ENCODE measurements at places on chromosomes 13 and 19.
A peak's percentile ranks its signal among the peaks of the same experiment; 100 is the strongest.

GRCh38 chr13:32041429-32041828, 9.9 kb downstream of the FRY start:
- DNase-seq, result no peak

- DNase-seq, result peak; percentile 9
Measured at GRCh38 chr13:76009267-76009890, 373.2 kb downstream of the LMO7 start.

DNA sequence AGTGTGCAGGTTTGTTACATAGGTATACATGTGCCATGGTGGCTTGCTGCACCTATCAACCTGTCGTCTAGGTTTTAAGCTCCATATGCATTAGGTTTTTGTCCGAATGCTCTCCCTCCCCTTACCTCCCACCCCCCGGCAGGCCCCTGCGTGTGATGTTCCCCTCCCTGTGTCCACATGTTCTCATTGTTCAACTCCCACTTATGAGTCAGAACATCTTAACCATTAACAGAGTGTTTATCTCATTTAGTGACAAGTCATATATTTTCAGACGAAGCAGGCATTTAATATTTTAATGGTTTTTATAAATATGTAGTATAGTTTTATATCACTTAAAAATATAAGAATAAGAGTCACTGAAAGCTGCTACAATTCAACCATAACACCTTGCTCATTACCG, 780.5 kb upstream of the ARGLU1 start:
- DNase-seq, result no peak

GRCh38 chr13:62014299-62014698, 598.6 kb upstream of the PCDH20 start:
- no peak for DNase-seq

- DNase-seq, result peak; percentile 93
Measured at GRCh38 chr13:42997381-42997780, 5.3 kb upstream of the EPSTI1 start.

DNA sequence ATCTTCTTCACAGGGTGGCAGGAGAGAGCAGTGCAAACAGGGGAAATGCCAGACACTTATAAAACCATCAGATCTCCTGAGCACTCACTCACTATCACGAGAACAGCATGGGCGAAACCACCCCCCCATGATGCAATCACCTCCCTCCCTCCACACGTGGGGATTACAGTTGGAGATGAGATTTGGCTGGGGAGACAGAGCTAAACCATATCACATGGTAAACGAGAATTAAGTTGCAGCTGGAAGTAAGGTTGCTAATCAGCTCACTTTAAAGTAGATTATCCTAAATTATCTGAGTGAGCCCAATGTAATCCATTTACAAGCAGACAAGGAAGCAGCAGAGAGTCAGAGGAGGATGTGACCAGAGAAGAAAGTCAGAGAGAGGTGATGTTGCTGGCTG, 102.2 kb upstream of the IPO5 start:
- no peak for DNase-seq

DNA sequence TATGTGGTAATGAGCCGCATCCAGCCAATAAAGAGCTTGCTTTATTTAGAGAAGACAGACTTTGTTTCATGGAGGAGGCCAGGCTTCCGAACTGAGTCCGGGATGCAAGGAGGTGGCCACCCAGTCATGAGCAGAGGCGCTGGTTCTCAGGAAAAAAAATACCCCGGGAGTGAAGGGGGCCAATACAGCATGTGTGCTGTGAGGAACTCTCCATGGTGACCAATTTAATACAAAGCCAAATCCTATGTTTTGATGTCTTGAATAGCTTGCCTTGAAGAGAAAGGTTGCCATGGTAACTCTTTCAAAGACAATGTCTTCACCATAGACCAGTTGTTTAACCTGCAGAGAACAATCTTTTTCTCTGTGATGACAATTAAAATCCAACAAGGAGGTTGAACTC, 43.4 kb upstream of the PDCD5 start:
- no peak for DNase-seq

- no peak for DNase-seq
Measured at GRCh38 chr19:23046743-23047142, 43.8 kb upstream of the ZNF728 start.

- no peak for DNase-seq
Measured at GRCh38 chr13:33025220-33025744, 9.1 kb downstream of the KL start.

DNA sequence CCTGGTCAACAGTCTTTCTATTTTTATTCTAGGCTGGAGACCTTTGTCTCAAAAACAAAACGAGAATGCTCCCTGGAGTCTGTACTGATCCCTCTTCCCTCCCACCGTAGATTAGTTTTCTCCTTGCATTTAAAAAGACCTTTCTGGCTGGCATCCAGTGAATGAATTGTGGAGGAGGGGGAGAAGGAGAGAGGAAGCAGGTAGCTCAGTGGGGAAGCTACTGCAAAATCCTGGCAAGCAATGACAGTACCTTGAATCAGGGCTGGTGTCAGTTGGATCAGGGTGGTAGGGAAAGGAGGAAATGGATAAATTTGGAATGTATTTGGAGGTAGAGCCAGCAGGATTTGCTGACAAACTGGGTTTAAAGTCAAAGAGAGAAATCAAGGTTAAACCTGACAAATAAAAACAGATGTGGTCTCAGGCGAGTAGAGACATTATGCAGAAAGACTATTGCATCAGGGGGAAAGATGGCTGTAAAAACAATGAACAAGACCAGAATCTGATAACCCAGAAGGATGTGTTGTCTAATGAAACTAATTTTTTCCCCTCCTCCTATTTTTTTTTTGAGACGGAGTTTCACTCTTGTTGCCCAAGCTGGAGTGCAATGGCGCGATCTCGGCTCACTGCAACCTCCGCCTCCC, 3.5 kb upstream of the CYP2S1 start:
- no peak for DNase-seq

DNA sequence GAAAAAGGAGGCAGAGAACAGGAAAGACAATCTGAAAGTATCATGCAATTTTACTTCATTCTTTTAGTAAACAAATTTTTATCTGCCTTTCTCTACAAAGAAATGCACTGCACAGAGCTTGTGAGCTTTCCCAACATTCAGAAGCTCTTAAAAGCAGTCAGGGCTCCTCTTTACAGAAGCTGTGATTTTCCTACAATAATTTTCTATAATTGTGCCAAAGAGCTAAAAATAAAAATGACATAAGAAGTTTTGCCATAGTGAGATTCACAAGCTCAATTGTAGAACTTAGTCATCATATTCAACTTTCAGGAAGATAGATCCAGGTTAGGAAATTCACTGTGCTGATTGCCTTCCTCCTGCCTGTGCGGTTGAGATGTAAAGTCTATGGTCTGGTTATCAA, 341.4 kb downstream of the PCDH9 start:
- DNase-seq, result no peak

DNA sequence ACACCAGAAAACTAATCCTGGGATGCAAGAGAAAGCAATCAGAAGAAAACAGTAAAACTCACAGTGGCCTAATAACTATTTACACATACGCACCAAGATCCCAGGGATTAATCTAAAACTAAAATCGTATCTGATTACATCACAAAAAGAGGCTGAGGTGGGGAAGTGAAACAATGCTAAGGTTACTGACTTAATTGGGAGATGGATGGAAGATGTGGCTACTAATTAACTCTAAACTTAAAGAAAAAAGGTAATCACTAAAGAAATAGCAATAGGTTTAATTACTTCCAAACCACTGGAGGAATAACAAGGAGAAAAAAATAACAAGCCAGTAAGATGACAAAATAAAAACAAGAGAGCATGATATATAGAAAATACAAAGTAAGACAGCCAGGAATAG, 50.4 kb downstream of the NUFIP1 start:
- DNase-seq, result no peak

- no peak for DNase-seq
Measured at GRCh38 chr19:10729411-10729810, 11.5 kb downstream of the DNM2 start.

- peak; percentile 12 for DNase-seq
Measured at GRCh38 chr19:17739121-17739875, 12.0 kb upstream of the FCHO1 start.

GRCh38 chr13:23467048-23467931, 33.8 kb upstream of the SACS start:
- peak; percentile 68 for DNase-seq

GRCh38 chr13:22079961-22080360, 409.1 kb downstream of the FGF9 start:
- no peak for DNase-seq

GRCh38 chr13:34513526-34513925, 428.5 kb upstream of the NBEA start:
- no peak for DNase-seq

- no peak for DNase-seq
Measured at GRCh38 chr13:32903720-32904119, 112.5 kb upstream of the KL start.

All from fibroblast of skin of right biceps (primary cell).